Stimulated activated CD4-positive, alpha-beta T cell treated with anti-CD3 and anti-CD28 coated beads, Interleukin-12 subunit alpha, Interleukin-12 subunit beta, amount 100 ng/mL, for 4 hours (primary cell): ENCODE measurements at places on chromosomes 4 and X.

- no peak for DNase-seq
These were observed 851.6 kb downstream of the CENPC start for GRCh38 chr4:66693694-66694093.

DNA sequence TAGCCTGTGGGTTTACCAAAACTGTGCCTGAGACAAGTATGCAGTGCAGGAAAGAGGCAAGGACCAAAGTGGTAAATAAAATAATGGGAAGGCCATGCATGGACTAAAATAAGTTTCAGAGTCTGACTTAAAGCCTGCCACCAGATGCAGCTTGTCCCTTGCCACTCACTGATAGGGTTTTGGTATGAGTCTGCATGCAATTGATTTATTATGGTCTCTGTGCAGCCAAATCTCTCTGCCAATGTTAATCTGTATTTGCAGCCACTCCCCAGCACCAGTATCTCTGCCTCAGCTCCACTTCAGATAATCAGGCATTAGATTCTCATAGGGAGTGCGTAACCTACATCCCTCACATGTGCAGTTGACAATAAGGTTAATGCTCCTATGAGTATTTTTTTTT is 5.5 kb upstream of the FGF2 start:
- no peak for DNase-seq

DNA sequence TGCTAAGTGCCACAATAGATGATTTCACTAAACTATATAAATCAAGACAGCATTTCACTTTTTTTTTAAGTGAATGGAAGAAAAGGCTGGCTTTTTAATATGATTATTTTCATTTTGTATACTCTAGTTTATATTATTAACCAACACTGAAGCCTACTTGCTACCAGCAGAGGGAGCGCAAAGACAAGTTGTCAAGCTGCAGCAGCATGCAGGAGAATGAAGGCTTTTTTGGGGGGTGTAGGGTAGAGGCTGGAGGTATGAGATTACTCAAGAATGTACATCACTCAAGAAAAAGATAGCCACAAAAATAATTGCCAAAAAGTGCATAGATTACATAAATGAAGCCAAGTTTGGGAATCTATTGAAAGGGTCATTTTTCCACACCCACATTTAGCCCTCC is 519.5 kb downstream of the FGF13 start:
- no peak for DNase-seq

DNA sequence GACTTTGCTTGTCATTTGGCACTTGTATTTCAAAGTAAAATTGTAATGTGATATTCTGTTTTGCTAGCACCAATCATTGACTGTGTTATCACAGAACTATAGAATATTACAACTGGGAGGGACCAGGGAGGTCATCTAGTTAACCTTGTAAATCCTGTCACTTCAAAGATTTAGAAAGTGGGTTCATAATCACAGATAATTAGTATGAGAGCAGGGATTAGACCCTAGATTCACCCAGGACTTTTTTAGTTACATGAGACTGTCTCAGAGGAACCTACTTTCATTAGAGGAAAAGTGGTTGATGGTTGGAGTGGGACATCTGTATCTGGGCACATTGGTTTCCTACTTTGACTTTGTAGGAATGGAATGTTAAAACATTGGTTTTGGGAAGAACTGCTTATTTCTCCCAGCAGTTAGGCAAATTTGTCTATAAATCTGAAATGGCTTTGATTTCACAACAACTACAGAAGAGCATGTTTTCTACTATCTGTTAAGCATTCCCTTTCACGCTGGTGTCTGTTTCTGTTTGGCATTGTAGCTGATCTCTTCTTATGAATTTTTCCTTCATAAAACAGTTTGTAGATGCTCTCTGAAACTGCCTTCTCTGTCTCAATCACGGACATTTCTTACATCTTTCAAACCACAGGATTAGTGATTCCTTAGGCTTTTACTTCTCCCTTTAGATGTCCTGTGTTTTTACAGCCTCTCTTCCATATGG is 144.1 kb downstream of the DIPK2B start:
- no peak for DNase-seq

GRCh38 chr4:40927074-40927473 is 177.3 kb downstream of the NSUN7 start:
- DNase-seq: no peak

- DNase-seq: no peak
These were observed 54.0 kb upstream of the TMLHE start for GRCh38 chrX:155666741-155667140.

GRCh38 chr4:175954685-175955084 is 111.0 kb upstream of the WDR17 start:
- DNase-seq: no peak

DNA sequence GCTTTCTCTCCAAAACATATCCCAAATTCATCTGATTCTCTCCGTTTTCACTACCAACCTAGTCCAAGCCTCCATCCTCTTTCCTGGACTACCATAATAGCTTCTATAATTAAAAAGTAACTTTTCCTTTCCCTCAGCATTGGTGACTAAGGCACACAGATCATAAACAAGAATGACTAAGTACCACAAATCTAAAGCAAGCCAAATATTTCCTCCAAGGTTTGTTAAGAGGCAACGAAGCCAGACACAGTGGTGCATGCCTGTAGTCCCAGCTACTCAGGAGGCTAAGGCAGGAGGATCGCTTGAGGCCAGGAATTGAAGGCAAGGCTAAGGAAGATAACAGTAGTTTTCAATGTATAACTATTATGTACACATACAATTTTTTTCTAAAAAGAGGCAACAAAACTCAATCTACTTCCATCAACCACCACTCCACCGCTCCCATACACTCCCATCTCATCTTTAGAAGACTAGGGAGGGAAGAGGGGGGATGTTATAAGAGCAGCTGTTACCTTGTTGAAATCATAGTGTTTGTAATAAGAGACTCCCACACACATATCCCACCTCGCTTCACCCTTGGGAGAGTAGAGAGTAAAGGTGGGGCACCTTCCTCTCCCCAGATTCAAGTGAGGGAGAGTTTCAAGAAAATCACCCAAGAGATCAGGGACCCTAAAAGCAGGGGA is 4.2 kb upstream of the JCHAIN start:
- no peak for DNase-seq

DNA sequence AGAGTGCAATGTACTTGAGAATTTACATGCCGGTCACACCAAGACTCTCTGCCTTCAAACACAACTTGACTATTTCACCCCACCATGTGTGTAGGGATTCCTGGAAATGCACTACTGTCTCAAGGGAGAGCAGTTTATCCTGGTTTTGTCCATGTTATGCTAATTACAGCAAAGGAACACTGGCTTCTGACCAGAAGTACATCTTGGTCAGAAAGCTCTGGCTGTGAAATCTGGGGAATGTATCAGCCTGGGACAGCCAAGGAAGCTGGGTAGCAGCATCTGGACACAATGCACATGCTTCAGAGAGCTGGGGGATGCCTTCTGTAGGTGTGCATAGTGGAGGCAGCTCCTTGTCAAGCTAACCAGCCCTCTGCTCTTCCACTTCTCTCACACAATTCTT is 1432.6 kb upstream of the TENM3 start:
- no peak for DNase-seq

DNA sequence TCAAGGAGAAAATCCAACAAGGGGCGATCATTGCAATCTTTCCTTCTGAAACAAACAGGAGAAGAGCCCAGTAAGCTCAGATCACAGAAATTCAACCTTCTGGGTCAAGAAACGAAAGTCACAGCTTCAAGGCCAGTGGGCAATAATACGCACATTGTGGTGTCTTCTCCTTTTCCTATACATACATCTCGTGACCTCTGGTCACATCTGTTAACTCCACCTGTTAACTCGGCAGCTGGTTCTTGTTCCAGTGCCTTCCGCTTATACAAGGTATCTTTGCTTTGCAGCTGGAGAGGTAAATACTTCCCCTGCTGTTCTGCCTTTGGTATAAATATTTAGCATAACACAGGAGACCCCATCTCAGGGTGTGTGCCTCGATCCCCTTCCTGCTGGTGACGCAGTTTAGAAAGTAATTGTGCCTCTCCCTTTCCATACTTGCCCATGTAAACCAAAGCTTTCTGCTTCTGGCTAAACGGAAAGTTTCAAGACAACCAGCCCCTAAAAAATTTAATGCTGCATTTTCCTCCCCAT is 45.0 kb downstream of the CCDC149 start:
- DNase-seq: no peak

- DNase-seq: no peak
These were observed 66.7 kb upstream of the VCX2 start for GRCh38 chrX:8237718-8238117.

- no peak for DNase-seq
These were observed 667.6 kb downstream of the PCDH18 start for GRCh38 chr4:136864604-136865185.
